ENCODE measurements at places on chromosomes 5 and 9.

- no peak for DNase-seq
Measured at GRCh38 chr9:136685790-136686533, 1.3 kb downstream of the AGPAT2 start.

GRCh38 chr9:21336457-21336856 lies 1.3 kb upstream of the KLHL9 start:
- no peak for DNase-seq

- no peak for DNase-seq
Measured at GRCh38 chr9:98807070-98807813, at the start of gene GALNT12. TSS of gene GALNT12 (plus strand) at chr9:98807670. CDS start at chr9:98807699, 29 bp downstream.

DNA sequence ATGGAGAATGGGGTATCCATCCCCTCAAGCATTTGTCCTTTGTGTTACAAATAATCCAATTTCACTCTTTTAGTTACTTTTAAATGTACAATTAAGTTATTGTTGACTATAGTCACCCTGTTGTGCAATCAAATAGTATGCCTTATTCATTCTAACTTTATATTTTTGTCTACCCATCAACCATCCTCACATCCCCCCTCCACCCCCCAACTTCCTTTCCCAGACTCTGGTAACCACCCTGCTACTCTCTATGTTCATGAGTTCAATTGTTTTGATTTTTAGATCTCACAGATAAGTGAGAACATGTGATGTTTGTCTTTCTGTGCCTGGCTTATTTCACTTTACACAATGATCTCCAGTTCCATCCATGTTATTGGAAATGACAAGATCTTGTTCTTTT lies 15.4 kb upstream of the RANBP17 start:
- no peak for DNase-seq

DNA sequence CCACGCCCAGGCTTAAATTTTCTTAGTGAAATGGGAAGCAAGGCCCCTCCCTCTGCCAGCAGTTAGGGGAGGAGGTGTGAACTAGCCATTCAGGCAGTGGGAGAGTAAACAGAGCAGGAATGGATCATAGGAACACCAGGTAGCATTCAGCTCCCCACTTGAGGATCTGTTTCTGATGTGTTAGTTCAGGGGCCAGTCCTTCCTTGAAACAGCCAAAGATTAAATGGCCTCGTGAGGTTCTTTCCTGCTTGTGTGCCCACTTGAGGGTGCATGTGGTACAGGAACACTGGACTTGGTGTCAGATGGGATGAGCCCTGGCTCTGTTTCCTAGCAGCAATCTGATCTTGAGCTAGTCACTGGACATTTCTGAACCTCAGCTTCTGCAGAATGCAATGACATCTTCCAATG lies 21.2 kb downstream of the FAXDC2 start:
- no peak for DNase-seq

DNA sequence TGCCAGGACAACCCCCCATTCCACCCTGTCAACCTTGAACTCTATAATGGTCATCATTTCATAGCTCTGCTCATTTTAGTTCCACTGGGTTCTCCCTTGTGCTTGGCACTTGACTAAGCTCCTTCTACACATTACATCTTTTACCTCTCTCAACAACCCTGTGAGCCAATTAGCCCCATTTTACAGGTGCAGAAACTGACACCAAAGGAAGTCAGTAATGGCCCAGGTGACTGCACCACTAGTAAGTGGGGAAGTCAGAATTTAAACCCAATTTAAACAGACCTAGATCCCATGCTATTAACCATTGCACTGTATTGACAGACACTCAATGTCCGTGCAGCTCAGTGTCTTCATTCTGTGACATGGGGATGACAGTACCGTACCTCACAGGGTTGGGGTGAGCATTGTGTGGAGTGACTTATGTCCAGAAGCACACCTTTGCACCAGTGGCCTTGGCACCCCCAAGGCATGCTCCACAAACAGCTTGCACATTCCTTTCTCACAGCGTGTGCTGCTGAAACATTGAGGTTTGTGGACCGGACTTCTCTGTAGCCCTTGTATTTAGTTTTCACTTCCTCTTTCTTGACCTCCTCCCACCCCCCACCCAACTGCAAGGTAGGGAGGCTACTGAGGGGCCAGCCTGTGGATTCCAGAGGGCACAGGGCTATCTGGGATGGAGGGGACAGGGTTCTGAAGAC lies 23.1 kb downstream of the IRF1 start:
- DNase-seq: no peak

DNA sequence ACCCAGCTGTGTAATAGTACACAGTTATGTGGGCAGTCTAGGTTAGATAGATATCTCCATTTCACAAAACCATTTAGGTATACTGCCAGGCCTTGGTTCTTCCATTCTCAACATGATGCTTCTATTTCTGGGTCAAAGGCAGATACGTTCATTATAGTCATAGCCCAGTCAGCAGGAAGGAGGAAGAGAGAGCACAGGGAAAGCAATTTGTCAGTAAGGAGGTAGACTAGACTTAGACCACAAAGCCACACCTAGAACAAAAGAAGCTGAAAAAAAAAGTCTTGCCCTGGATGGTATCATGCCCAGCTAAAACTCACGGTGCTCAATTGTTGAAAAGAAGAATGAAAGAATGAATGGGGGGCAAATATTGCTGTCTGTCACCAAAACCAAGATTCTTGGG lies 7.6 kb downstream of the INVS start:
- no peak for DNase-seq

GRCh38 chr9:111467778-111468367 lies 16.3 kb downstream of the ECPAS start:
- no peak for DNase-seq

- DNase-seq: no peak
Measured at GRCh38 chr9:84756171-84756570, 86.6 kb downstream of the NTRK2 start.

DNA sequence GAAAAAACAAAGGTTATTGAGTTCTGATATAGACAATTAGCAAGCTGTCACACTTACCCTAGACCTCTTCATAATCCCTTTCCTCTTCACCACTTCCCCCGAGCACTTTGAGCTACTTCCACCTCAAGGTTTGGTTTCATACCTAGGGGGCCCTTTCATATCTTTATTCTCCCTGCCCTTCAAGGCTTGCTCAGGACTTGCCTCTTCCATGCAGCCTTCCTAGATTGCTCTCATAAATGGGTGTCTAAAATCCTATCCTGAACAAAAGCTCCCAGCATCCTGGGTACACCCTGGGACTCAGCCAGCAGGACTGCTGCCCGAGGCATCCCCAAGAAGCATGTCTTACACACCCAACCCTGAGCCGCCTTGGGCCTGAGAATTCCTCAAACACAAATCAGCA lies 157.3 kb downstream of the C5orf15 start:
- DNase-seq: no peak

DNA sequence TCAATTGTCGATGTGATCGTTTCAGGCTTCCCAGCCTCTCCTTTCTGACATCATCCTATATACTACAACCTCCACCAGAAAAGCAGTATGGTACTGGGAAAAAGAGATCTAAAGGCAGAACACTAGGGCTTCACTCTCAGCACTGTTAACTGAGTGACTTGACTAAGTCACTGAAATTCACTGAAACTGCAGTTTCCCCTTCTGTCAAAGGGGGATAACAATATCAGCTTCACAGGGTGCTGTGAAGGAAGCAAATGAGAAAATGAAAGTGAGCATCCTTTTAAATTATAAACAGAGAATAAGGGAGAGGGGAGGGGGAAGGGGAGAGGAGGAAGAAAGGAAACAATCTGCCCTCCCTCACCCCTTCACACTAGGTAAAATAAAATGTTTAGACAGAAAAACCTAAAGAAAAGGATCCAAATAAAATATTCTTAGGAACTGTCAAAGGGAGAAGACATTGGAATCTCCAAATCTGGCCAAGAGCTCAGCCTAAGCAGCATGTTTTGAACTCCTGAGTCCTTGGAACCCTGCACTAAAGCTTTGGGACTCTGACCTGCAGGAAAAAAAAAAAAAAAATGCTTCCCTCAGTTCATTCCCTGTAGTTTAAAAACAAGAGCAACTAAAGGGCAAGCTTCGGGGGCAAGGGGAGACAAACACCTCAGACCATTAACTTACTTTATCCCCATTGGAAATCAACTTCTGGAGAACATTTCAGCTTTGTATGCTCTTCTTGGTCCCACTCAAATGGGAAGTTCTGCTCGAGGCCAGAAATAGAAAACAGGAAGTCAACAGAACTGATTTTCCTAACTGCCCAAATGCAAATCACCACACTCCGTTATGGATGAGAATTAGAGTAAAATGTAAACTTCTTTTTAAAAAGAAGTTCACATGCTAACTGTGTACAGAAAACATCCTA lies 178.3 kb downstream of the DEPDC1B start:
- no peak for DNase-seq

DNA sequence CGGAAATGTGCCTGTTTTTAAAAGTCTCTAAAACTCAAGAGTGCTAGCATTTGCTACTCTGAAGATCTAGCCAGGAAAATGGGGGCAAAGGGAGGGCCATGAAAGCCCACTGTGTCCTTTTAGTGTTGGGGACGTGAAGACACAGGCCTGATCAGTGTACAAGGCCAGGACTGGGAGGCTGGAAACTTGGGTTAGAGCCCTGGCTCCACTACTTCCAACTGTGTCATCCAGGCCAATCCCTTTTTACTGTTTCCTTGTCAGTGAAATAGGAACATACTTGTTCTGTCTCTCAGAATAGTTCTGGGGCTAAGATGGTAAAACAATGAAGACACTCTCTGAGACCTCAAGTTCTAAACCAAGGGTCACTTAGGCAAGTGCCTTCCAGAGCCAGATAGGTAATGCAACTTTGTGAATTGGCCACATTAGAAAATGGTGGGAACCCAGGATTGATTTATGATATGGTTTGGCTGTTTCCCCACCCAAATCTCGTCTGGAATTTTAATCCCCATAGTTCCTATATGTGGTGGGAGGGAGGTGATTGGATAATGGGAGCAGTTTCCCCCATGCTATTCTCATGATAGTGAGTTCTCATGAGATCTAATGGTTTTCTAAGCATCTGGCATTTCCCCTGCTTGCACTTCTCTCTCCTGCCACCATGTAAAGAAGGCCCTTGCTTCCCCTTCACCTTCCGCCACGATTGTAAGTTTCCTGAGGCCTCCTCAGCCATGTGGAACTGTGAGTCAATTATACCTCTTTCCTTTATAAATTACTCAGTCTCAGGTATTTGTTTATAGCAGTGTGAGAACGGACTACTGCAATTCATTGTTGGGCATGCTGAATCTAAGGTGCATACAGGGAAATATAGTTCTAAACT lies 30.4 kb upstream of the B4GALT1 start:
- DNase-seq: no peak

DNA sequence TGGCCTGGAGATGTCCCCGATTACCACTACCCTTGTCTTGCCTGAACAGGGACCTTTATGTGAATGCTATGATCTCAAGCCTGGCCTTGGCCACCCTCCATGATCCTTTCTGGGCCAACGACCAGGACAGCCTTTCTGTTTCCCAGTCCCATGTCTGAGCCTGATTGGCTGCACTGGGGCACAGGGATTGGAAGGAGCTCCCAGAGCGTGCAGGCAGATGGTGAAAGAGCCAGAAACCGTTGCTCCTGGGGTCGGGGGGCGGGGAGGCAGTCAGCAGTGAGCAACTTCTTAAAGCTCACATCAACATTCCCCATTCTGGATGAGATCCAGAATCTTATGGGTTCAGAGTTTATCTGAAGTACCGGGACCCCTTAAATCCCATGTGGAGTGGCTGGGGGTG lies 84.4 kb downstream of the INSYN2B start:
- no peak for DNase-seq

DNA sequence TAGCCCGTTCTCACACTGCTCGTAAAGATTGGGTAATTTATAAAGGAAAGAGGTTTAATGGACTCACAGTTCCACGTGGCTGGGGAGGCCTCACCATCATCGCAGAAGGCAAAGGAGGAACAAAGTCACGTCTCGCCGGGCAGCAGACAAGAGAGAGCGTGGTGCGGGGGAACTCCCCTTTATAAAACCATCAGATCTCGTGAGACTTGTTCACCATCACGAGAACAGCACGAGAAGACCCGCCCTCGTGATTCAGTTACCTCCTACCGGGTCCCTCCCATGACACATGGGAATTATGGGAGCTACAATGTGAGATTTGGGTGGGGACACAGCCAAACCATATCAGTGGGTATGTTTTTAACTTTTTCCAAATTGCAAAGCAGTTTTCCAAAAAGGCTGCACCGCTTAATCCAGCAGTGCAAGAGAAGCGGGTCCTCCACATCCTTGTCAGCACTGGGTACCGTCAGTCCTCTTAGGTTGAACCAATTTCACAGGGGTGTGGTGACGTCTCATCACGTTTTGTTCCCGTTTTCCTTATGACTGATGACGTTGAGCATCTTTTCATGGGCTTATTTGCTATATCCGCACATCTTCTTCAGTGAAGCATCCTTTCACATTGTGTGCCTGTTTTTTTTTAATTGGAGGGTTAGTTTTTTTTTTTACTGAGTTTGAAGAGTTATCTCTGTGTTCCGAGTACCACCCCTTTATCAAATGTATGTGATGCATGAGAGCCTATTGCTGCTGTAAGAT lies 8.0 kb upstream of the FCN2 start:
- no peak for DNase-seq

GRCh38 chr5:14778792-14779070 lies 92.8 kb downstream of the ANKH start:
- DNase-seq: no peak

DNA sequence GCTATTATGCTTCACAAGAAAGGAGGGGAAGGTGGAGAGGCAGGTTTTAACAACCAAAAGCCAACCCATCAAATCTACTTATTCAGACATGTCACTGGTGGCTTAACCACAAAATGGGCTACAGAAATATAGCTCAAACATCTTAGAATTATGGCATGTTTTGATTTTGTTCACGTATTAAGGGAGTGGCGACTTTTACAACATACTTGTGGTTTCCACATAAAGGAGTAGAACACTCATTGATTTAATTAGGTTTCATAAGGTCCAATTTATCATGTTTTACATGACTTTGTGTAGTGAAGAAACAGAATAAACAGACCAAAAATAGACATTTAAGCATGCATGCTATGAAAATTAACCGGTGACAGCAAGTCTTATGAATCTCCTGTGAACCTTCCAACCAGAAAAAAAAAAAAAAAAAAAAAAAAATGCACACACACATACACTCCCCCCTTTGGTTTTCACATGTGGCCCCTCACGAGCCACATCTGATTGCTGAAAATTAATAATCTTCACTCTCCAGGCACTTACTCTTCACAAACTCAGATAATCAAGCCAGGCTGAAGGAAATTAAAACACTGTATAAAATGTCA lies 5.4 kb downstream of the ZNF608 start:
- DNase-seq: no peak

DNA sequence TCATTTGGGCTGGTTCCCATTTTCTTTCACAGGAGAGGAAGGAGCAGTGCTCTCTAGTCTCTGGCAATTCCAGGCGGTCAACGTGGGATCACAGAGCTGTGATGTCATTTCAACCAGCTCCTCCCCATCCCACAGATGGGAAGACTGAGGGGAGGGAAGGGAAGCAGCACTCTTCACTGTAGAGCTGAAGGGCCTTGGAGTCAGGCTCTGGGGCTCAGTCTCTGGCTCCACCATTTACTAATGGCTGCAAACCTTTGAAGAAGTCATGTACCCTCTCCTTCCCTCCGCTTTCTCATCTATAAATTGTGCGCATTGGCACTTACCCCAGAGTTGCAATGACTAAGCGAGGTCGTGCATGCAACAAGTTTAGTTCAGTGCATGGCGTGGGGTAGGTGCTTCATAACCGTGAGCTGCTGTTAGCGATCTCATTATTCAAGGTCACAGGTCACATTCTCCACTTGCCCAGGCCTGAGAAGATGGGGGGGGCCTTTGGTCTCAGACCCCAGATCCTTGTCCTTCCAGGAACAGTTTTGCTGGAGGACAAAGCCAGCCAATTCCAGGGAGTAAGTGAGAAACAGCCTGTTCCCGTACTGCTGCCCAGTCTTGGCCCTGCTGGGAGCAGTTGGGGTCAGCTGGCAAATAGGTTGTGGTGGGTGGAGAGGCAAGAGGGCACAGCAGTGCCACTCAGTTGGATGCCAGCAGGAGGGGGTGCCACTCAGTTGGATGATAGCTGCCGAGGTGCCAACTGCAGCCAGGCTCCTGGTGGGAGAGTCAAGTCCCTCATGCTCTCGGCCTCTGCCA lies 136.7 kb downstream of the RGS3 start:
- no peak for DNase-seq

All from stimulated activated CD8-positive, alpha-beta memory T cell treated with anti-CD3 and anti-CD28 coated beads, Interleukin-2, amount 100 ng/mL, for 48 hours (primary cell).